ENCODE measurements at places on chromosomes 1 and 21.

DNA sequence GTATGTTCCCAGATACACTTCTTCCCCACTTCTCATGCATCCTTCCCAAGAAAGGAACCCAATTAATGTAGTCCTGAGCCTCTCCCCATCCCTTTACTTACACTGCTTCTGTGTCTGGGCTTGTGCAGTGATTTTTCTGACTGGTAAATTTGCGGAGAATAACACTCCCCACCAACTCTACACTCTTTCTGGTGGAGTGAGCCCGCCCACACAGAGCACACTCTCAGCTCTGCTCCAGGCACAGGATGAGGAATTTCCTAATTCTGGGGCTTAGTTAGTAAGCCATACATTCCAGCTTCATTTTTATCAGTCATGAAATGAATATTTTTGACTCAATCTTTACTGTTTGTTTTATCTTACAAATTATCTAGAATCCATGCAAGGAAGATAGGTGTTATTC, 38.6 kb downstream of the FMO4 start:
- DNase-seq, result no peak

- DNase-seq, result no peak
Observed at GRCh38 chr1:55117941-55118340, 78.6 kb downstream of the PCSK9 start.

GRCh38 chr1:27690183-27690582, 18.2 kb upstream of the IFI6 start:
- no peak for DNase-seq

DNA sequence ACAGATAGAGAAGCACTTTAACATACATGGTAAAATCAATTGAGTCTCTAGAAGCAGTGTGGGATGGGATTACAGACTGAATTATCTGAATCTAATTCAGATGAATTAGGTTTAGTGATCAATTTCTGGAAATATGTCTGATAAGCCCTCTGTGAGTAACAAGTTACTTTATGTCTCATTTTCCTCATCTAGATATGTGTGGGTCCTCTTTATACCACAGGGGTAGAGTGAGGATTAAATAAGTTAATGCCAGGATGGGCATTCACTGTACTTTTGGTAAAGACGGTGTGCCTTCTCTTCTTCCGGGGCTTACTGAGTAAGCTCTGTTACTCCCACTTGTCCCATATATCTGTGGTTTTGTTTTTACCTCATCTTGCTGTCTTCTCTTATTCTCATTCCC, 225.8 kb downstream of the RYR2 start:
- DNase-seq, result no peak

DNA sequence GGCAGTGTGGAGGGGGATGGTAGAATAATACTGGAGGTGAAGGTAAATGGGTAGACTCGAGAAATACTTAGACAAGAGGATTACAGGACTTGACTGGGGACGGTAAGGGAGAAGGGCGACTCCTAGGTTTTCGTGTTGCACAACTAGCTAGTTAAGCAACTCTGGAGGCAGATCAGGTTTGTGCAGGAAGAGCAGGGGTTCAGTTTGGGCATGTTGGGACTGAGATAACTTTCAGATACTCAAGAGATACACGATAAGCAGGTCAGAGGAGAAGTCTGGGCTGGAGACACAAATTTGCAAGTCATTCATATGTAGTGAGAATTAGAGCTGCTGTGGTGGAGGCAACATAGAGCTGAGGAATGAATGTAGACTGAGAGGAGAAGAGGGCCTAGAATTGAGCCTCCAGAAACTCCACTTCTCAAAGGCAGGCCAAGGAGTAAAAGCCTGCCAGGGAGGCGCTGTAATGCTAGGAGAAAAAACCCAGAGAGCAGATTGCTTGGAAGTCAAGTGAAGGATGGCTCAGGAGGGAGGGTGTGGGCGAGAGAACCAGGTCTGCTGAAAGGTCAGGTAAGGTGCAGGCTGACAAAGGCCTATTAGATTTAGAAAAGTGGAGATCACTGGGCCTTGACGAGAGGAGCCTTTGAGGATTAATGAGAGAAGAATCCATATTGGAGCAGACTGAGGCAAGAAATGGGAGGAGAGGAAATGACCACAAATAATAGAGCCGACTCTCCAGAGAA, 20.8 kb downstream of the MAB21L3 start:
- no peak for DNase-seq

DNA sequence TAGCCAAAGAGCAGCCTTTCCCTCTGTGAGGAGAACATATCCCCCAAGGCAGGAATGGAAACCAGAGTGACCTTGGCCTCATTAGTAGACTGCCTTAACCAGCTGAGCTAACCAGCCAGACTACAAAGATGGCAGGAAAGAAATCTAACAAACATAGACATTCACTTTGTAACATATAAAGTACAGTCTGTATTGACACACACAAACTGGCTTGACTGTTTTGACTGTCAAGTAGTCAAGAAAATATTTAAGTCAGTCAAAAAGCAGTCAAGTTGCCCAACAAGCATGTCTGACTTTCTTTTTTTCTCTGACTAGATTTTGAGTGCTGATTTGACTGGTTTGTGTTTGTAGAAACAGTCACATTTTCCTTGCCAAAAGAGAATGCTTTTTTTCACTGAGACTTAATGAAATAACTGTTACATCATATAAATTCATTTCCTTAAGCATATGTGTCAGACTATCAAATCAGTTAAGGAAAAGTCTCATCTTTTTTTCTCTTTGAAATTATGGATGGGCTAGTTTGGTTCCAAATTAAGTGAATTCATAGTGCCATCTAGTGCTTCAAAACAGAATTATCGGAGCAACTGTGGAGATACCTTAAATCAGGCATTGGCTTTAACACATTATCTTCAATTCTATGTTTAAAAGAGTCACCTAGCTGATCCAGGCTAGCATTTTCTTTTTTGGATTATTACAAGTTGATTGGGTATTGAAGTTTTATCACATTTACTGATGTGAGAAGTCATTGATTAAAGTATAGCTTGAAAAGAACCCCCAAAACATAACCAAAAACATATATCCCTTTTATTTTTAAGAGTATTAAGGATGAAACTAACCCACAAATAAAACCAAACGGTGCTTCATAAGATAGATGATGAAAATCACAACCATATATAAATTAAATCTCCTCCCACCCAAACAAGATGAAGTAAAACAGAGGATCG, 75.0 kb downstream of the ATP6V1G3 start:
- DNase-seq, result no peak

- no peak for DNase-seq
Observed at GRCh38 chr1:224539971-224540370, 76.1 kb upstream of the CNIH3 start.

DNA sequence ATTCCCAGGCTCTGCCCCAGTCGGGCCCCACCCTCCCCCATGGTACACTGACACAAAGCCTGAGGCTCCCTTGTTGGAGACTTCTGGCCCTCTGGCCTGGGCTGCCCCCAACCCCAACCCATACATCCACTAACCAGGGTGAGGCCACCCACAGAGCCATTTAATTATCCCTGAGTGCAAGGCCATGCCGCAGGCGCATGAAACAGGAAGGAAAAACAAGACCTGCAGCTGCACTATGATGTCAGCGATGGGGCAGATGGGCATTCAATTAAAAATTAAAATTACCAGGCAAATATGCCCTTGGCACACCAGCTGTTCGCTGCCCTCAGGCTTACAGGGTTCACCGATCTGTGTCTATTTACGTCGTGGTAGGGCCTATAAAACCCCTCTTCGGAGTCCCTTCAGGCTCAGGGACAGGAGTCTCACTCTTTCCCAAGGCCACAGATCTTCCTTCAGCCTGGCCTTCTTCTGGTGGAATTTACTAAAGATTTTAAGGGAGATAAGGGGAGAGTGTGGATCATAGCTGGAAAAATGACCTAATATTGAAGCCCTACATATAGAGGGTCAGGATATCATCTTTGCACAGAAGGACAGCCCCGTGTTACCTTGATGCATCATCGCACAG, 29.6 kb upstream of the RGS16 start:
- DNase-seq, result no peak
